ENCODE measurements at places on chromosomes 3 and 15.

DNA sequence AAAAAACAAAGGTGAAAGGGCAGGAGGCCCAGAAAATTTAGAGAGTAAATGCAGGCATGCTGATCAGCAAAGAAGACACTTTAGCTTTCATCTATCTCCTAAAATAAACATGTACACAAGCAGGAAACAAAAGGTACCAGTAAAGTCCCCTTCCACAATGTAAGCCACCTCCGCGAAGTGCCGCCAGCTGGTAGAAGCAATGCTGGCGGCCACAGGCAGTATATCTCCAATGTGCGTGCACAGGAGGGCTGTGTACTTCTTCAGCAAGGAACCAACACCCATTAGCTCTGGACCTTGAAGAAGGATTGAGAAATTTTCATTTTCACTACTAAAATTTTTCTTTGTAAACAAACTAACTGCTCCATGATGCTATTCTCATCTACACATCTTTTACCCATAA, 75.4 kb downstream of the HERC2 start:
- DNase-seq = no peak

DNA sequence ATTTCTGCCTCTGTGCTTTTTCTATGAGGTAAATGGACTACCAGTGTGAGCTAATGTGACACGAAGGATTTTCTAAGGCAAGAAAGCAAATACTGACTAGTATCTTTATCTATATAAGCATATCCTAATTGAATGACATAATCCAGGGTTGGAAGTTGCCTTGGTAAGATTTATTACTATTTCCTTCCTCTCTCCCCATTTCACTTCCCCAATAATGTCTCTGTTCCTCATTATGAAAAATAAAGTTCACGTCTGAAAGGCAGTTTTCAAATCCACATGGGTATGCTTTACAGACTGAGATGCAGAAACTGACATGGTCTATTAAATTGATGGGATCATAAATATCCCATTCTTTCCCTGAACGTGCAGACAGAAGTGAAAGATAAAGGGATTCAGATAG, 86.0 kb downstream of the DTWD1 start:
- no peak for DNase-seq

DNA sequence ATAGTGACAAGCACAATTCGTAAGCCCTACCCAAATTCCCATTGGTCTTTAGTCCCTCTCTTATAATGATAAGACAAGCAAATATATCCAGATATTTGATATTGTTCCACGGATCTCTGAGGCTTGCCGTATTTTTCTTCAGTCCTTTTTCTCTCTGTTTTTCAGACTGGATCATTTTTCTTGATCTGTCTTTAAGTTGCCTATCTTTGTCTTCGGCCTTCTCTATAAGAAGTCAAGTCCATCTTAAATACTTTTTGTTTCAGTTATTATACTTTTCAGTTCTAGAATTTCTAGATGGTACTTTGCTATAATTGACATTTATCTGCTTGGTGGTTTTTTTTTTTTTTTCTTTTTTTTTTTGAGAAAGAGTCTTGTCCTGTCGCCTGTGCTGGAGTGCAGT, 13.7 kb upstream of the BLM start:
- no peak for DNase-seq

GRCh38 chr15:85500060-85500708, 119.8 kb downstream of the AKAP13 start:
- DNase-seq = no peak

DNA sequence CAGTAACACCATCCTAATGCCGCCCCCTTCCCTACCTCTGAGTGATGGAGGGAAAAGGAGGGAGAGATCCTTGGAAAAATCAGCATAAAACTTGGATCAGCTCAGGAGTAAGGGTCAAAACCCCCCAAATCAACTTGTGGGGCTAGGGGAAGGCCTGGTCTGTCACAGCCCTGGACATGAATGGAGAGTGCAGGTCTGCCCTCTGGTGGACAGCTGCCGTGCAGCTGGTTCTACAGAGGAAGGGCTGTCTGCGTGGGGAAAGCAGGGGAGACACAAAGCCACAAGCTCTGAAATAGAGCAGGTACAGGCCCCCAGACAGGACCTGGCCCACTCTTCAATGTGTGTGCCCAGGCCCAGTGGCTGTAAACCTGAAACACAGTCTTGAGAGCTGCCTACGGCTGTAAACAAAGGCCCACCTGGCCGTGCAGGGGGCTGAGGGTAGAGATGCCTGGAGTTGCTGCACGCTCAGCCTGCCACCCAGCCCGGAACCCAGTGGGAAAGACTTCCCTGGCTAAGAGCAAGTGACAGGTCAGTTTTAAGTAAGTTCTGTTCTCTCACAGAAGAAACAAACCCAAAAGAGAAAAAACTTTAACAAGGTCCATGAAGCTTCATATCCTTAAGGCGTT, 16.4 kb downstream of the CLK3 start:
- DNase-seq = peak; percentile 59

DNA sequence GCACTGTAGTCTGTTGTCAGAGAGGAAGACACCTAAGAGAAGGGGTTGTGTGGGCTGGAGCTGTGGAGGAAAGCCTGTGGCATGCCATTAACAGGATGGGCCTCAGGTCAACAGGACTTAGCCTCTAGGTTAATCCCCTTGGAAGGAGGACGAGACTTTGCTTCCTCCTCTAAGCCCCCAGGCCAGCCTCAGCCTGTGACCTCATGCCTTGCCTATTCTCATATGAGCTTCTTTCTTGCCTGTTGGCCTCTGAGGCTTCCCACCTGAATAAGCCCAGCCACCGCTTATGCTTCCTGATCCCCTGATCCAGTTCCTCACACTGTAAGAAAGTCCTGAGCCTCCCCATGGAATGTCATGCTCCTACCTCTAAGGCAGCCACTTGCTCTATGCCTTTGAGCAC, 52.2 kb upstream of the TBC1D21 start:
- DNase-seq = no peak

DNA sequence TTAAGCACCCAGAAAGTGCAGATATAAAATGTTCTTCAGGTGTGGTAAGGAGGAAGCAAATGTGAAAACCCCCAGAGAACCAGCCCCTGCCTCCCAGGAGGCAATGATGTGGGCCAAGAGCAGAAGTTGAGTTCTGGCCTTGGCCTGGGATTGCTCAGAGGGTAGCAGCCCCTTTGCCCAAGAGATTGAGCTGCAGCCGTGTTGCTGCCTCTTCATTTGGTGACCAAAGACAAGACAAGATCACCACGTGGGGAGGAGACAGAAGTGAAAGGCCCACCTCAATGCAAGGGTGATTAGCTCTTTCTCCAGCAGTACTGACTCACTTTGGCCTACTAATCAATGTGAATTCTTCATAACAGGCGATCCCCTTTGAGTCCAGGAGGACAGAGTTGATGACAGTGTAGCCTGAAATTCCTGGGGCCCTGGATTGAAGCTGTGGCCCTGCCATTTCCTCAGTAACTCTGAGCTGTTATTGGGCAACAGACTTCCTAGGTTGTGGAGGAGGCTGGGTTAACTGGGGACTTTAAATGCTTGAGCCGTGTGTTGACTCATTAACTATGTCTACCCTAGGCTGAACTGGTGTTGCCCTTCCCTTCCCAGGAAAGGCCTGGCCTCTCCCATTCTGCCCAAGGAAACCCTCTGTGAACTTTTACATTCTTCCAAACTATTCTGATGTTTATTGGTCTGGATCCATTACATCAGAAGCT, 86.5 kb downstream of the ST6GAL1 start:
- no peak for DNase-seq

DNA sequence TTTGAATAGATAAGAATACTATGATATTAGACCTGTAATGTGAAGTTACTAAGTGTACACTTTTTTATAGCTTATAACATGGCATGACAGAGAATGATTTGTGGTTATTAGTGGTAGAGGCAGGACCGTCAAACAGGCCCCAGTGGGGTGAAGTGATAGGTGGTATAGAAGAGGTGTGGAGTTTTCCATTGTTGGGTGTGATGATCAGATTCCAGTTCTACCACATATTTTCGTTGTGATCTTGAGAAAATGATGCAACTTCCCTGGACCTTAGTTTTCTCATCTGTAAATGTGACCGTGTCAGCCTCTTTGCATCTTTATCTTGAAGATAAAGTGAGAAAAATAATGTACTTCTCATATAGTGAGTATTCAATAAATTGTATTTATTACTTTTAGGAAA, 30.3 kb upstream of the UTS2B start:
- DNase-seq = no peak

DNA sequence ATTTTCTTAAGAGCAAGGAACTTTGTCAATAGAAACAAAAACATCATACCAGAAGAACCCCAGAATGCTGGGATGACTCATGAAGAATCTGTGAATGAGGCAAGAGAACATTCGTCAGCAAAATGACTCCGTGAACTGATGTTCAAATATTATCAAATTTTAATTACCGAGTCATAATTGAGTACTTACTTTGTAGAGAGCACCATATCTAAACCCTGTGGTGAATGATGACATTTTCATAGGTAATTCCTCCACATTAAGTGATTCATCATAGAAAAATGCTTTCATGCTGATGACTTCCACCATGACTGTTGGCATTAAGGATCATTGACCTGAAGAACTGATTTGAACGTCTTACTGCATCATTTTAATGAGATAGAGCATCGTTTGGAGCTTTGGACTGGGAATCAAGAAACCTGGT, 56.3 kb downstream of the PPARG start:
- DNase-seq = no peak

- no peak for DNase-seq
These were observed 48.6 kb downstream of the KLF15 start for GRCh38 chr3:126308394-126309125.

DNA sequence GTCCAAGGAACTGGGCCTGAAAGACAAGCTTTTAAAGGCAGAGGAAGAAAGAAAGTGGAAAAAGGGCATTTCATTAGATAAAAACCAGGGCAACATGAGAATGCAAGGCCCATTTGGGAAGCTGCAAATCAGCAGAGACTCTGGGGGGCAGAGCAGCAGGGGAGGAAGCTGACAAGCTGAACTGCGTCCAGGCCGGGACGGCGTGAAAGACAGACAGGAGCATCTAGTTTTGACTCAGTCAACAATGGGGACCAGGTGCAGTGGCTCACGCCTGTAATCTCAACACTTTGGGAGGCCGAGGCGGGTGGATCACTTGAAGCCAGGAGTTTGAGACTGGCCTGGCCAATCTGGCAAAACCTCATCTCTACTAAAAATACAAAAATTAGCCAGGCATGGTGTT, 69.9 kb downstream of the CDC25A start:
- DNase-seq = no peak

GRCh38 chr3:74808506-74809275, 194.2 kb upstream of the CNTN3 start:
- no peak for DNase-seq

GRCh38 chr3:169454060-169454317, 209.5 kb downstream of the MECOM start:
- DNase-seq = no peak

- no peak for DNase-seq
These were observed 100.3 kb downstream of the MECOM start for GRCh38 chr3:169562988-169563774.

GRCh38 chr15:82047453-82048400, 1.9 kb upstream of the MEX3B start:
- no peak for DNase-seq

DNA sequence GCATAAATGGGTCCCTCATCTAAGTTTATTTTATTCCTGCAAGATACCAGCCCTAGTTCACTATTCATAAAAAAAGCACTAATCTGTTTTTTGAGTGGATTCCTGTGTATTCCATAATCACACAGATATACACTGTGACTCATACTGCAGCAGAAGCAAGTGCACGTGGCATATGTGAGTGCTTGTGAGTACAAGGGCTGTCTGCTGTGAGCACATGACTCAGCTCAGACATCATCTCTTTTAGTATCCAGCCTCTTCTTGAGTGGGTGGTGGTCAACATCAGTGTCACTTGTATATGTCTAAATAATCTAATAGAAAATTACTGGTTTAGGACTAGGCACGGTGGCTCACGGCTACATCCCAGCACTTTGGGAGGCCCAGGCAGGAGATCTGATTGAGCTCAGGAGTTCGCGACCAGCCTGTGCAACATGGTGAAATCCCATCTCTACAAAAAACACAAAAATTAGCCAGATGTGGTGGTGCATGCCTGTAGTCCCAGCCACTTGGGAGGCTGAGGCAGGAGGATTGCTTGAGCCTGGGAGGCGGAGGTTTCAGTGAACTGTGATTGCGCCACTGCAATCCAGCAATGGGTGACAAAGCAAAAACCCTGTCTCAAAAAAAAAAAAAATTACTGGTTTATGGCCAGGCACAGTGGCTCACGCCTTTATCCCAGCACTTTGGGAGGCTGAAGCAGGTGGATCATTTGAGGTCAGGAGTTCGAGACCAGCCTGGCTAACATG, 49.8 kb downstream of the NIPA2 start:
- no peak for DNase-seq

GRCh38 chr3:43723121-43723734, 32.5 kb downstream of the ABHD5 start:
- DNase-seq = no peak

GRCh38 chr3:165885558-165886270, 48.5 kb upstream of the BCHE start:
- DNase-seq = no peak

GRCh38 chr3:141065841-141066805, 15.0 kb downstream of the SPSB4 start:
- peak; percentile 6 for DNase-seq

DNA sequence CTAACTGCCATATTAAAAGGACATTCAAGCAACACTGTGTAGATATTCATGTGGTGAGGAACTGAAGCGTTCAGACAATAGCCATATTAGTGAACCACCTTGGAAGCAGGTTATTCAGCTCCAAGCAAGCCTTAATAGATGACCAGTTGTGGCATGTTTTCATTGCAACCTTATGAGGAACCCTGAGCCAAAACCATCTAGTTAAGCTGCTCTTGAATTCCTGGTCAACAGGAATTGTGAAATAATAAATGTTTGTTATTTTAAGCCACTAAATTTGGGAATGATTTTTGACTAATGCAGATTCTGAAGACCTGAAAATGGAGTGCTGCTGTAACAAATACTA, 73.0 kb downstream of the SPRED1 start:
- DNase-seq = no peak

GRCh38 chr3:133489466-133490085, 83.9 kb upstream of the CDV3 start:
- DNase-seq = no peak

- no peak for DNase-seq
These were observed 250.5 kb downstream of the FEZF2 start for GRCh38 chr3:62122819-62123218.
